Mesothelial cell of epicardium (in vitro differentiated cells): ENCODE measurements at places on chromosomes 6 and 20. TPM values are rescaled to one million over a fixed set of nuclear protein-coding genes. Genes with fewer than 3 reads are reported as not detected.

The ACTL10 gene
- total RNA-seq, result 0.63 to 0.86 TPM (median 0.66 TPM) in 3 replicates

The LY6G5B gene
- total RNA-seq, result 34.2 to 37.5 TPM (median 36.5 TPM) in 3 replicates

The MYCT1 gene
- total RNA-seq, result 1.6 to 2.3 TPM (median 2.0 TPM) in 3 replicates

- H3K4me3 ChIP-seq, result no peak overlapping the region
- DNase-seq, result no peak
- H3K36me3 ChIP-seq, result no peaks in the 10 kb centered on the region
- H3K4me1 ChIP-seq, result peaks cover 36% of the 10 kb centered on the region
Observed at GRCh38 chr6:23951691-23952090, 174.3 kb upstream of the NRSN1 start.

GRCh38 chr6:108091288-108091687, 16.7 kb upstream of the OSTM1 start:
- H3K4me1 ChIP-seq, result no peaks in the 10 kb centered on the region
- no peak for DNase-seq
- H3K36me3 ChIP-seq, result no peaks in the 10 kb centered on the region
- H3K27ac ChIP-seq, result no peak overlapping the region
- no peak overlapping the region for H3K4me3 ChIP-seq

GRCh38 chr6:35025232-35026188, 115.6 kb downstream of the TCP11 start:
- H3K4me1 ChIP-seq, result peaks cover 30% of the 10 kb centered on the region
- no peak overlapping the region for H3K4me3 ChIP-seq
- no peak for DNase-seq
- H3K27me3 ChIP-seq, result no peaks in the 10 kb centered on the region
- H3K36me3 ChIP-seq, result peaks cover 6% of the 10 kb centered on the region
